Placental pericyte (primary cell): ENCODE measurements at places on chromosomes 2 and 18. TPM values are rescaled to one million over a fixed set of nuclear protein-coding genes. Genes with fewer than 3 reads are reported as not detected.

The SERPINB3 gene
- total RNA-seq, result not detected in 2 replicates

The HYCC2 gene
- total RNA-seq, result 5.5 and 13.0 TPM in 2 replicates

The PPIL3 gene
- total RNA-seq, result 39.5 and 40.9 TPM in 2 replicates

The EVA1A gene
- total RNA-seq, result 36.5 and 51.3 TPM in 2 replicates

The ABCG8 gene
- total RNA-seq, result not detected in 2 replicates

The FOXI3 gene
- not detected in 2 replicates for total RNA-seq

The RESP18 gene
- not detected in 2 replicates for total RNA-seq

The DYNAP gene
- total RNA-seq, result not detected in 2 replicates
